Lung (tissue), 17 donors: ENCODE measurements at places on chromosomes 16 and 17.
A peak's percentile ranks its signal among the peaks of the same experiment; 100 is the strongest.

DNA sequence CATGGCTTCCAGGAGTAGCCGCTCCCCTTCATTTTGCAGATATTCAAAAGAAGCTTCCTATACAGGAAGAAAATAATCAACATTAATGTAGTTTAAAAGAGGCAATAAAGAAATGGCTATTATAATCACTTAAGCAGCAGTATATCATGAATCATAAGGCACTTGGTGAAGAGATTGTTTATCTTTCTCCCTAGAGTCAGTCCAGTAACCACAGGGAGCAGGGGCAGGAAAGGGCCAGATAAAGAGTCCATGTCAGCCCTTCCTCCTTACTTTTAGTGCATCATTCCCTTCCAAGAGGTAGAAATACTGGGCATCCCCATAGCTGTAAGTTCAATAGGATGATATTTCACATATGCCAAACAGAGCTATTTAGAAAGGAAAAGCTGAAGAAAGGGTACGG, 184.6 kb upstream of the C17orf78 start:
- DNase-seq: no peak
- no peak overlapping the region for H3K27ac ChIP-seq
- peaks cover 16% of the 10 kb centered on the region for H3K36me3 ChIP-seq
- H3K27me3 ChIP-seq: no peaks in the 10 kb centered on the region

DNA sequence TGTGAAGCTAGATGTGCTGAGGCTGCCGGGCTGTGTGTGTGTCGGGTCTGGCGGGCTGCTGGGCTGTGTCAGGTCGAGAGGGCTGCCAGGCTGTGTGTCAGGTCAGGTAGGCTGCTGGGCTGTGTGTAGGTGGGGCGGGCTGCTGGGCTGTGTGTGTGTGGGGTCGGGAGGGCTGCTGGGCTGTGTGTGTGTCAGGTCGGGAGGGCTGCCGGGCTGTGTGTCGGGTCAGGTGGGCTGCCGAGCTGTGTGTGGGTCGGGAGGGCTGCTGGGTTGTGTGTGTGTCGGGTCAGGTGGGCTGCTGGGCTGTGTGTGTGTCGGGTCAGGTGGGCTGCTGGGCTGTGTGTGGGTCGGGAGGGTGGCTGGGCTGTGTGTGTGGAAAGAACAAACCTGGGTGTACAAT, 8.6 kb downstream of the WDR45B start:
- no peak overlapping the region for H3K27ac ChIP-seq
- no peak overlapping the region for H3K4me3 ChIP-seq
- no peaks in the 10 kb centered on the region for H3K27me3 ChIP-seq
- DNase-seq: no peak
- H3K36me3 ChIP-seq: no peaks in the 10 kb centered on the region

GRCh38 chr17:1629504-1630310, 1.1 kb upstream of the SLC43A2 start:
- H3K4me3 ChIP-seq: peak overlapping the region; percentile 50
- DNase-seq: peak; percentile 46
- H3K27me3 ChIP-seq: peaks cover 7% of the 10 kb centered on the region
- H3K4me1 ChIP-seq: no peaks in the 10 kb centered on the region
- H3K36me3 ChIP-seq: no peaks in the 10 kb centered on the region
- peak overlapping the region; percentile 90 for H3K27ac ChIP-seq

GRCh38 chr16:1244881-1245280, 4.4 kb downstream of the TPSAB1 start:
- H3K36me3 ChIP-seq: no peaks in the 10 kb centered on the region
- H3K27me3 ChIP-seq: no peaks in the 10 kb centered on the region
- H3K4me3 ChIP-seq: no peak overlapping the region
- no peak overlapping the region for H3K27ac ChIP-seq
- DNase-seq: no peak

DNA sequence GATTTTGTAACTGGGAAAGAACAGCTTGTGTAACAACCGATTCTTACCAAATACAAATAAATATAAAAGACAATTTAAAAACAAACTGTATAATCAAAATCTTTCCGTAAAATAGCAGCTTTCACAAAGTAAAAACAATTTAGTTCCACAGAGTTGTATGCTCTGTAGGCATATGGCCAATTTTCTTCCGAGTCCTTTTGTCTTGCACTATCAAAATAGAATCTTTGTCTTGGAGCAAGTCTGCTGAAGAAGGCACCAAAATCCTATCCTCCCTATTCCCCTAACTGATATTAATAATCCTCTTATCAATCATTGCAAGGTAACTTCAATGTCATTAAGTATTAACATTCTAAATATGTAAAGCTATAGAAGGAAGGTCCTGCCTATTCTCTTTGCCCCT, 7.6 kb downstream of the THUMPD1 start:
- no peaks in the 10 kb centered on the region for H3K27me3 ChIP-seq
- no peak overlapping the region for H3K4me3 ChIP-seq
- no peak overlapping the region for H3K27ac ChIP-seq
- DNase-seq: no peak
- H3K36me3 ChIP-seq: peaks cover 16% of the 10 kb centered on the region
- peaks cover 6% of the 10 kb centered on the region for H3K4me1 ChIP-seq
